Activated T-cell treated with anti-CD3 and anti-CD28 coated beads for 1 hour (primary cell): ENCODE measurements at places on chromosomes 2 and 18.

DNA sequence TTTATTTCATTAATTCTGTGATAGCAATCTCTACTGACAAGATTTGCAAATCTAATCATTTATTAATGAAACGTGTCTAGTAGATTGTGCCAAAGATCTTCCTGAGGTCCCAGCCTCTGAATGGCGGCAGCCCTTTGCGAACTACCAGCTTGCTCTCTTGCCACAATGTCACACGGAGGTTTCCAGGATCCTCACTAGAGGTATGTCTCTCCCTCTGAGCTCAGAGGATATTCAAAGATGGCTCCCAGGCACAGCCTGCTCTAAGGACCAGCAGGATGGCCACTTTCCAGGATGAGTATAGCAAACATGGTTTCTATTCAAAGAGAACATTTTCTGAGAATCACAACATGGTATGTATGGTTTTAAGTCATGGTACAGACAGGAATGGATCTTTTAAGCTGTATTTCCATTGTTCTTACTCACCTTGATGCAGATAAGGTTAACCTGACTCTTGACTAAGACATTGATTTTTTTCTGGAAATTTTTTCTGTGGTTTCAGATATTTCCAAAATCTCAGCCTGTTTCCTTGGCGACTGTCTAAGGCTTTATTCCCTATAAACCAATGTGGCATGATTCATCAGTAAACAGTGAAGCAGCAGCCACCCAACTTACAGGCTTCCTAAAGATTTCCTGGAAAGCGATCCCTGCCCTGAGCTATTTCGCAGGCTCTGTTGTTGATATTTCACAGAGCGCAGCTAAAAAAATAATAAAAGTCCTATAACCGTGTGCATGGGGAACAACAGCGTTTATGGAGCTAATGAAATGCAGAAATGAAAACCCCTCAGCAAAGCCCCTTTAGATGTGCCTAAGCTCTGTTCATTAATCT lies 54.1 kb upstream of the KLF7 start:
- no peak for DNase-seq

GRCh38 chr2:30823452-30823851 lies 16.2 kb upstream of the CAPN13 start:
- no peak for DNase-seq

GRCh38 chr2:218079943-218080913 lies 11.2 kb downstream of the RUFY4 start:
- no peak for DNase-seq

GRCh38 chr2:109255654-109256053 lies 126.6 kb downstream of the SH3RF3 start:
- no peak for DNase-seq

- no peak for DNase-seq
Measured at GRCh38 chr2:587087-587960, 89.9 kb downstream of the TMEM18 start.

DNA sequence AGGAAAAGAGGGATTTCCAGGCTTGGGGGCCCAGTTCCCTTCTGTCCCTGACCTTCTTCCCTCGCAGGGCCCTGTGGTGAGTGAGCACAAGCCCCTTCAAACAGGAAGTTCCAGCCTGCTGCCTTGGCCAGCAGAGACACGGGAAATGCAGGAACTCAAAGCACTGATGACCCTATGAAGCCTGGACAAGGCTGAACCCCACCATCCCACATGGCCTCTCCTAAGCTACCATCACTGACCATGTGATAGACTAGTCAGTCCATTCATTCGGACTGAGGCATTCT lies 196.4 kb downstream of the TNS1 start:
- DNase-seq: no peak

DNA sequence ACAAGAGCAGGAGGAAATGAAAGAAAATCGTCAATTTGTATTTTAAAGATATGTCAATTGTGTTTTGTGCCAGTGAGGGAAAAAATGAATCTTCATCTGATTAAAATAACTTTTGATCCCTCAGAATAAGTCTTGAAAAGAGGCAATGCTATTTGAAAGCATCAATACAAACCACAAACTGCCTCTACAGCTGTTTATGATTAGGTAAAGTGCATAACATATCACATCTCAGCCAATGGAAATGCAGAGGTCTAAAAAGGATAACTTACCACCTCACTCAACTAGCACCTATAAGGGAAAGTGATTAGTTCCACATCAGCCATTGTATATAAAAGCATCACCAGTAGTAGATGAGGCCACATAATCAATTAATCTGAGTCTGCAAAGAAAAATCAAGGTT lies 492.2 kb upstream of the CDH2 start:
- no peak for DNase-seq

GRCh38 chr2:14288016-14288415 lies 344.5 kb upstream of the LRATD1 start:
- no peak for DNase-seq

DNA sequence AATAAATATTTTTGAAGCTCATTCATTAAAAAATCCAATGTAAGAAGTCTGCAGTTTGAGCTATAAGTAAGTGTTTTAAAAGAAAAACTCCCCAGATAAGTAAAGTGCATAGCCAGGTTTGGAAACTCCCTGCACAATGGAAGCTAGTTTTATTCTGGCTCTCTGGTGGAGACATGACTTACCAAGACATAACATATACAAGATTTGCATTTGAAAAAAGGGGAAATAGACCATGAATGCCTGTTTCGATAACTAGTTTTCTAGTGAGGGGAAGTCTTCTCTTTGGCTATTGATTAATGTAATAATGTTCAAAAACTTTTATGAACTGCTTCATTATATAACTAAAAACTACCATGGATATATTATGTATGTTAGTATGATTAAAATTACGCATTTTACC lies 435.2 kb downstream of the ARHGAP15 start:
- DNase-seq: no peak

- no peak for DNase-seq
Measured at GRCh38 chr18:57258131-57258777, 94.1 kb upstream of the ST8SIA3 start.

DNA sequence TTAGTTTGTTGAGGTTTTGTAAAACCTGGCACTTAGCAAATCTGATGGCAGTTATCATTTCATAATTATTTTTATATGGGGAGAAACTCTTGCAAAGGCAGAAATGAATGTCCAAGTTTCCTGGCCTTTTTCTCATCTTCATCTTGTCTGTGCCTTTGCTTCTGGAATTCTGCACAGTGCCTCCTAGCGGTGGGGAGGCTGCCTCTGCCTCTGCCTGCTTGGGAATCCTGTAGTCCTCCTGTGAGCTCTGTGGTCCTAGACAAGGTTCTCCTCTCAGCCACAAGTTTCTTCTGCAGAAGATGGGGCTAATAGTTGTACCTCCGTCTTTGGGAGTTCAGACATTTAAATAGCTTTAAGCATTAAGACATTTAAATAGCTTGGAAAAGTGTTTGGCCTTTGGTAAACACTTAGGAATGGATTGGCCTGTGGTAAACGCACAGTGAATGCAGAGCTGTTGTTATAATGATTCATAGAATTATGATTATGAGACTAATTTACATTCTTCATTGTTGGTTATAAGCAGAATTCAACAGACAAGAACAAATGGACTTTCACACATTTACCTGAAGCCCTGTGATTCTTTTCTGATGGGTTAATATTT lies 101.2 kb downstream of the ZNF236 start:
- DNase-seq: no peak

DNA sequence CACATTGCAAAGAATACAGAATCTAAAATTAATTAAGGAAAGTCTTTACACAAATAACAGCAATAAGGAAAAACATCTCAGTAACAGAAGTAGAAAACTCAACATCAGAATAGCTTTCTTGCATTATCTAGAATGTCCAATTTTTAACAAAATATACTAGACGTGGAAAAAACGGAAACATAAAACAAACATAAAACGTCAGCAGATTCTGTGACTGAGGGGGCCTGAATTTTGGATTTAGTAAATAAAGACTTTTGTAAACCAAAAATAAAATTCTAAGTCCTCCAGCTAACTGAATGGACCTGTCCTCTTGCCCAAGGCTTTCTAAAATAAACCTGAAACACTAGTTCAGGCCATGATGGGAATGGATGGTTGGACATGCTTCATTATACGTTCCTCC lies 773.5 kb upstream of the LRRTM1 start:
- DNase-seq: no peak

GRCh38 chr2:212535996-212536816 lies 2.4 kb downstream of the ERBB4 start:
- no peak for DNase-seq

GRCh38 chr2:79831961-79832360 lies 319.1 kb downstream of the CTNNA2 start:
- no peak for DNase-seq

DNA sequence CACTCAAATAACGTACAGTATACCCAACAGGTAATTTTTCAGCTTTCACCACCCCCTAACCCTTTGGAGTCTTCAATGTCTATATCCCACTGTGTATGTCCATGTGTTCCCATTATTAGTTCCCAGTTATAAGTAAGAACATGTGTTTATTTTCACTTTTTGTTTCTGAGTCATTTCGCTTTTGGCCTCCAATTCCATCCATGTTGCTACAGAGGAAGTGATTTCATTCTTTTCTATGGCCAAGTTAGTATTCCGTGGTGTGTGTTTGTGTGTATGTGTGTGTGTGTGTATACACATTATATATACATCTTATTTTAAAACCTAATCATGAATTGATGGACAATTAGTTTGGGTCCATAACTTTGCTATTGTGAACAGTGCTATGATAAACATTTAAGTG lies 464.4 kb downstream of the CMPK2 start:
- DNase-seq: no peak

DNA sequence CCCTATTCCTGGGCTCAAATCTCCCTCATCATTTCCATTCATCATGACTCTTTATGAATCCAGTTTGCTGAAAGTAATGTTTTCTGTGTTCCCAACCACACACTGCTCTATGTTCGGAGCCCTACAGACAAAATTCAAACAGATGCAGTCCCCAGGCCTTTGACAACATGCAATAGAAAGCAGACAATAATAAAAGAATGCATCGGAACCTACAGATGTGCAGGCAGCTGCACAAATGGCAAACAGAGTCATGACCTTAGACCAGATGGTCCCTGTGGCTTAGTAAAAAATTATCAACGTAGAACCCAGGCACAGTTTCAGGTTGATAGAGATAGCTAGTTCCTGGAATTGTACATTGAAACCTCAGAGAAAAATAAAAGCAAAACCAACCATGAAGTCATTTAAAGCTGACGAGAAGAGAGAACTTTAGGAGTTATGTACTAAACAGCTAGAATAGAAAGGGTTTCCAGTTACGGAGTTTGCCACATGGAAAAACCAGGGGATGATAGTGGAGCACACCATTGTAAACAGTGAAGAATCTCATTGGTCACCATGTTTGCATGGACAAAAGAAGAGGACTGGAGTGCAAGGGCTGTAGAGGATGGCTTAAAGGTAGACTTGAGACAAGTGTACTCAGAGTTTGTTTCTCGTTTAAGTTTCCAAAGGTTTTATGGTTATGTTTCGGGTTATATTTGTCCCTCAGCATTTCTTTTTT lies 23.2 kb upstream of the ACVR1 start:
- DNase-seq: no peak

DNA sequence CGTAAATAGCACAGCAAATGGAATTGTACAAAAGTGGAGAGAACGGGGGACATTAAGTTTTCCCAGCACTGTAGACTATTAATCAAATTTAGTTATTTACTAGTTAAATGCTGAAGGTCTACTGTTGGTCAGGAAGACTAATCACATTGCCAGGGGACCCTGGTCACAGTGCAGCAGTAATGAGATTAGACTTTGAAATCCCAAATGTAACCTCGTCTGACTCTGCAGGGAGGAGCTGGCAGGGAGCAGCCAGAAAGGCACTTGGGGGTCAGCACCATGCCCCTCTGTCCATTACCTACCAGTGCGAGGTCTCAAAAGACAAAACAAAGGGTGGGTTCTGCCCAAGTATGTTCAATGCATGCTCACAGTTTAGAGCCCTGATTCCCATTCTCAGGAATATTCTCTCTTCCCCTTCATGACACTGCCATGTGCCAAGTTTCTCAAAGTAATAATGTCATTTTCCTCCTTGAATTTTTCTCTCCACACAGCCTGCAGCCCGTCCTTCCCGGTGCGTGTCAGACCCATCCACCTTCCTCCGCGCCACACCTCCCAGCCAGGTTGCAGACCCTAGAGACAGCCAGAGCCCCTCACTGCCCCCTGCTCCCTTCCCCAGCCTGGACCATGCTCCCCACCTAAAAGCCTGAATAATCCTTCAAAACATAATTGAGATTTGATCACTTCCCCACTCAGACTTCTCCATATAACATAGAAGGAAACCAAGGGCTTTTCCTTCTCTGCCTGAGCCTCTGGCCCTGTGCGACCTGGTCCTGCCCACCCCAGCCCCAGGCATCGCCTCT lies 52.5 kb downstream of the TMEM18 start:
- no peak for DNase-seq

DNA sequence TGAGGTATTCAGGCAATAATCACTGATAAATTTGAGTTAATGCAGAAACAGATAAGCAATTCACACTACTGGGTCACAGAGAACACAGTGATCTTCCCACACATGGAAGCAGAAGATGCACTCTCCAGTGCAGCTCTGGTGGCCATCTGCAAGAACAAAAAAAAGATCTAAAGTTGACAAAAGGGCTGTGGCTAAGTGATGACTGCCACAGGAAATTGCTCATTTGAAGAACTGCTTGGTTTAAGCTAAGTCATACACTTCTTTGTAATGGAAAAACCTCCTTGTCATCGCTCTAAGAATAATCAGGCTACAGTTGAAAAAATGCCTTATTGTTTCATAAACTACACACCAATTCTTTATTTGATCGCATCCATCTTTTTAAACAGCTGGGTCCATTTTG lies 115.1 kb downstream of the DTNB start:
- DNase-seq: no peak

- DNase-seq: no peak
Measured at GRCh38 chr18:36702401-36703013, 126.3 kb downstream of the TPGS2 start.

DNA sequence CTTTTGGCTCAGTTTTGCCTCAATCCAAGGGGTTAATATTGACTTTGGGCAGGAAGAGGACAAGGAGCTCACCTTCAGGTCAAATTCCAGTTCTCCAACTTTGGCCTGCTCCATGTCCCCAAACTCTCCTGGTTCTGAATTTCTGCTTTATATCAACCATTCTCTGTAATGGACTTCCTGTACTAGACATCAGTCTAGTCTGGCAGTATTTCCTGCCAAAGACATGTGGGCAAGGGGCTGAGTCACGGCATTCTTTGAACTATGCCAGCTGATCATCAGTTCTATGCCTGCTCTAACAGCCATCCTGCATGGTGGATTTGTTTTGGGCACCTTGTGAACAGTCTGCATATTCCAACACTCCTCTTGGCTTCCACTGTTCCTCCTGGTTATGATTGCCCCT lies 199.4 kb downstream of the ZEB2 start:
- peak; percentile 24 for DNase-seq
